OCI-M1 (cell line): ENCODE measurements at places on chromosomes 1 and 21.
A peak's percentile ranks its signal among the peaks of the same experiment; 100 is the strongest.

DNA sequence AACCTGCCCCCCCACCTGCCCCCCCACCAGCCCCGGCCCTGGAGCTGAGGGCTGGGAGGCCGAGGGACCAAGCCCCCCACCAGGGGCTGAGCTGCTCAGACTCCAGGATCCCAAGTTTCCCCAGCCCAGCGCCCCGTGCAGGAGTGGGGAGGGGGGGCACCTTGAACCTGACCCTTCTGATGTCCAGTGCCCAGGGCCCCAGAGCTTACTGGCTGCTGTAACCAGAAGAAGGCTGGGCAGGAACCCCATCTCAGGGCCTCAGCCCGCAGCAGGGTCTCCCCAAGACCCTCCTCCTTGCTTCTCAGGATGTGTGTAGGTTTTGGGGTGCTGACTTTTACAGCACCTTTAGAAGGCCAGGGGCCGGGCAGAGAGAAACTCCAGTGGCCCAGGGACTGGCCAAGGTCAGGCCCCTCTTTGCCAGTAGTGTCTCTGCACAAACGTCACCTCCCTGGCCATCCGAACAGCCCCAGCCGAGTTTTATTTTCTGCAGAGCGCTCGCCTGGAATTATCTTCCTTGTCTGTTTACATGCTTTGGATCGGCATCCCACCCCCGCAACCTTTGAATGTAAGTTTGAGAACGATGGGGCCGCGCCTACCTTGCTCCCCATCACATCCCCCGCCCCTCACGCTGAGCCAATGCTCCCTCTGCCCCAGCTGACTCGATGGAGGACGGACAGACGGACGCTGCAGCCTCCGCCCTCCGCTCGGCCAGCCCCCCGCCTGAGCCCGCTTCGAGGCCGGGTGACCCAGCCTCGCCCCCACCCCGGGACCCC is 70.1 kb upstream of the CASZ1 start:
- DNase-seq = no peak

DNA sequence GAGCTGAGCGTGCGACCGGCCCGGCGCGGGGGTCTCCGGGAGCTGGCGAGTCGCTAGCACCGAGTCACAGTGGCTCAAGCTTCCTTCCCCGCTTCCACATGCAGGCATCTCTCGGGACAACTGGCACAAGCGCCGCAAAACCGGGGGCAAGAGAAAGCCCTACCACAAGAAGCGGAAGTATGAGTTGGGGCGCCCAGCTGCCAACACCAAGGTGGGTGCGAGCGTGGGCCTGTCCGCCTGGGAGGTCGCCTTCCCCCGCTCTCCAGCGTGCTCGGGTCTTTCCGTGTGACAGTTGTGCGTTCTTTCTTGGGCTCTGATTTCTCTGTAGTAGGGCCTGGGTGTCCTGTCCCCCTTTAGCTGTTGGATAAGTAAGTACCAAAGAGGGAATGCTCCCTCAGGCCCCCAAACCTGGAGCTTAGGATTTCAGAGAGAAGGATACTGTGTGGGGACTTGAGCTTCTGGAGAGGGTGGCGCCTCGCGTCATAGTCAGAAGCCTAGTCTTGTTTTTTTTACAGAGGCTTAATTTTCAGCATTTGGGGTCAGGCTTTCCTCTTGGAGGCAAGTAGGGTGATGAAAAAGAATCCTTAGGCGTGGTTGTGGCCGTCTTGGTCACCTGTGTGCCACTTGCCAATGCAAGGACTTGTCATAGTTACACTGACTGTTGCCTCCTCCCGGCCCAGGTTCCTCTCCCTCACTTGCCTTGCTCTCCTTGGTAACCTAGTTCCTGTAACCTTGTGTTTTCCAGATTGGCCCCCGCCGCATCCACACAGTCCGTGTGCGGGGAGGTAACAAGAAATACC is 790 bp downstream of the RPS8 start:
- peak; percentile 43 for DNase-seq

GRCh38 chr1:211376807-211377470 is 50.3 kb downstream of the TRAF5 start:
- no peak for DNase-seq

DNA sequence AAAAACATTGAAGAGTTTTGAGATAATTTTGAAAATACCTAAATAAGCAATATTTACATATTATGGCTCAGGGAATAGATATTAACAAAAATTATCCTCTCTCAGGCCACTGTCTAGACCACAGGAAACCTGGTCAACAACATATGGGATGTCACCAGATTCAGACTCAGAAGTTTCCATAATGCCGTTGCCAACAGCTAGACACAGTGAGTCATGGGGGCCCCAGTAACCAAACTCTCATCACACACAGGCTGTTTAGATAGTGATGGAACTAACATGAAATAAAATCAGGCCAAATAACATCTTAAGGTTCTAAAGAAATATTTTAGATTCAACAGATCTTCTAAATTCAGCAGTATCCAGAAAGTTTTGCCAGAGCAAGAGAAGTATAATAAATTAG is 681.7 kb upstream of the ADAMTS5 start:
- DNase-seq = no peak

- DNase-seq = no peak
Measured at GRCh38 chr1:30864681-30865080, 43.9 kb downstream of the SDC3 start.

DNA sequence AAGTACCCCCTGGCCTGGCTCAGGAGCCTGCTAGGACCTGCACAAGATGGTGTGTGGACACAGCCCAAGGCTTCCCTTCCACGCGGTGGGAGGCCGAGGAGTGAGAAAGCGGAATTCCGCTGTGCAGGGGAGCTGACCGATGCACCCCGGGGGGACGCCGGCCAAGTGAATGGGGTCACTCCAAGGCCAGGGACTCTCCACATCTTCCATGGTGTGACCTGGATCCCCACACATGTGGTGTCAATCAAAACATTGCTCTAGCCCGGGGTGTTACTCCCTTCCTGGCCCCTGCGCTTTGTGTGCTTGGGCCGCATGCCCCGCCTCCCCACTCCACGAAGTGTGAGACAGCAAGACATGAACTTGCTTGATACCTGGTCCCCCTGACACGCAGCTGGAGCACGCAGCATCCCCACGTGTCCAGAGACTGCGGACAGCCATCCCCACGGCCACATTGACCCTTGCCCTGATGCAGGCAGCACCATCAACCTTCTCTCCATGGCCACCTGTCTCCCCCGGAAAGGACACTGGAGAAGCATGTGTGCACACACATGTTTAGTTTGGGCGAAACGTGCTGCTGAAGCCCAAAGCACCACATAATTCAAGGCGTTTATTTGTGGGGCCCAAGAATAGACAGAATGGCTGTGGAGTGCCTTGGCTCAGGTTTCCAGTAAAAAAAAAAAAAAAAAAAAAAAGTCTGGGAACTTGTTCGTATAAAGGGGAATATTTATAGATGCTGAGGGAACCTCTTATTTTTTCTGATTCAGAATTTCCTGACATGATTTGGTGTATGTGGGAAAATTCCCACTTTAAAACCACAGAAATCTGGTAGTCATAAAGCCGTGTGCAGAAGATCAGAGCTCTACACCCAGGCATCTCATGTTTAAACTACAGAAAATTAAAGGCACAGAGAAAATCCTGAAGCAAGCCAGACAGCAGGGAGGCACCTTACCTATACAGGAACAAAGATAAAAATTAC is 171.7 kb downstream of the HUNK start:
- no peak for DNase-seq

DNA sequence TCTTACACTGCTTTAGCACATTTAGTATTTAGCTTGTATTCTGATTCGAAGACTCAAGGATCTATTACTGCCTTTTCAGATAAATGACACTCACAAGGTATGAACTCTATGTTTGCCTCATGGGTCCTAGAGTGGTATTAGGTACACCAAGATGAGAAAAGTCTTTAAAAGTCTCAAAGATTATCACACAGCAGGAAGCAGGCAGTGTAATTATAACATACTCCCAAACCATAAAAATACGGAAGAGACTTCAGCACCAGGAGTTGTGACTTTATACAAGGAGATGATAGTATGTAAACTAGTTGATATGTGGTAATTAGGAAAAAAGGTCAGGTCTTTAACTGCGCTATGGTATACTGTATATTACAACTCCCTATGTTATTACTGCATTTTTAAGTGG is 11.2 kb upstream of the RCSD1 start:
- no peak for DNase-seq

DNA sequence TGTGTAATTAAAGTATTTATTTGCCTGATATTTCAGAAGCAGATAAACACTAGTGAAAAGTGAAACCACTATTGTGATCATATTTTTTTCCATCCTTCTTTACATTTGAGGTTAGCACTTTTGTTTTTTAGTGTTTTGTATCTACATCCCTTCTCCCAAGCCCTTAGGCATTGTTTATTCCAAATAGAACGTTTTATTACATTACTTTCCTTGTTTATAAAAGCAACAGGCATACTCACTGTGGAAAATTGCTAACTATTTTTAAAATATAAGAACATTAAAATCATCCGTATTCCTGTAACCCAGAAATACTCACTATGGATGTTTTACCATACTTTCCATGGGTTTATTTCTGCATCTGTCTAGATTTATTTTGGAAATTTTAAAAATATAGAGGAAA is 103.8 kb downstream of the POFUT2 start:
- DNase-seq = no peak

- DNase-seq = peak; percentile 51
Measured at GRCh38 chr21:32698971-32699693, 28.7 kb downstream of the SYNJ1 start.

DNA sequence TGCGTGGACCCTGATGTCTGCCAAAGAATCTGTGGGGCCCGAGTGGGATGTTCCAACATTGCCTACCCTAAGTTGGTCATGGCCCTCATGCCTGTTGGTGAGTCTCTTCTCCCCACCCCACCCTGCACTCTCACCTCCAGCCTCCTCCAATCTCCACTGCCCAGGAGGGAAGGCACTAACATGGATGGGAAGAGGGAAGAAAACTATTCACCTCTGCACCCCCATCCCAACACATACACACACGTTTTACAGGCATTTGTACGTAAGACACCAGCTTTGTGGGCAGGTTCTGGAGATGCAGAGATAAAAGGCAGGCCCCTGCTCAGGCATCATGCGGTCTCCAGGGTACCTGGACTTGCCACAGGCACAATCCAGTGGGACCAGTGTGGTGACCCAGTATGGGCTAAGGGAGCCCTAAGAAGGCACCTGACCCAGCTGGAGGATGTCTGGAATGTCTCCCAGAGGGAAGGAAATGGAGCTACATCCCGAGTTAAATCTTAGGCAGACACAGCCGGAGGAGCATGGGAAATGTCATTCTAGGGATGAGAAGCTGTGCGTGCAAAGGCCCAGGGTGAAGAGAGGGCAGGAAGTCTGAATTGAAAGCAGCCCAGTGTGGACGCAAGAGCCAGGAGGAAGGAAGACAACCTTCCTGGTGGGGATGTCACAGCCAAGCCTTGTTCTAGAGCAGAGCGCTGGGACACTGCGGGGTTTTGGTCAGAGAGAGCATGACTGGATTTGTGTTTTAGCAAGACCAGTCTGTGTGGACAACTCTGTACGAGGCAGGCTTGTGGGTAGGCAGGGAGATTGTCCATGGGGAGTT is 11.4 kb downstream of the SLC5A9 start:
- DNase-seq = no peak

DNA sequence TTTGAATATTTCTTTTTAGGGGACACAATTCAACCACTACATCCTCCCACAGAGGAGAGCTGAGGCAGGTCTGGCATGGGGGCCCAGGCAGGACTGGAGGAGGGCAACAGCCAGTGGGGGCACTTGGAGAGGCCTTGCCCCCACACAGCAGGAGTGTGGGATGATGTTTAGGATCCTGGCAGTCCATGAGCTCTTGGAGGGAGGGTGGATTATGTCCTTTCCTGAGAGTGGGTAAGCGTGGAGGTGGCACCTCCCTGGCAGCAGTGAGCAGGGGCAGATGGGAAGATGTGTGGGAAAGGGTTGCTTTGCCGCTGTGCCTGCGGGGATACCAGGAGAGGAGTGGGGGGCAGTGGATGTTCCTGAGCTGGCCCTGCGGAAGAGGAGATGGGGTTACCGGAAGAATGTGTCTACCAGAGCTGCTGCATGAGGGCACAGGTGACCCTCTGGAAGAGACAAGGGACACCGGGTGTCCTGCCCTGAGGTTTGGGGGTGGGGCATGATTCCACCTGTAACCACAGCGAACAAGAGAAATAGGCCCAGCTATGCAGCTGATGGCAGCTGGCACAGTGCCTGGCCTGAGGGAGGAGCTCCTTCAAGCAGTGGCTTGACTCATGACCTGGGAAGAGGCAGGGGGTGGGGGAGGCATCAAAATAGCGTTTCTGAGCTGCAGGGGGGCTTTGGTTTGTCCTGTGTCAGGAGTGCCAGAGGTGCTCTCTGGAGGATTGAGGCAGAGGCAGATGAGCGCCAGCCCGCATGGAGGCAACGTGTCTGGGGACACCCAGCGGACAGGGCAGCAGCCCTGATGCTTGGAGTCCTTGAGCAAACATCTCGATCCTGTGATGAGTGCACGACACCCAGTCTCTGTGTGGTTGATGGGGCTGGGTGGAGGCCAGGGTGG is 123.9 kb upstream of the TMPRSS2 start:
- DNase-seq = no peak

DNA sequence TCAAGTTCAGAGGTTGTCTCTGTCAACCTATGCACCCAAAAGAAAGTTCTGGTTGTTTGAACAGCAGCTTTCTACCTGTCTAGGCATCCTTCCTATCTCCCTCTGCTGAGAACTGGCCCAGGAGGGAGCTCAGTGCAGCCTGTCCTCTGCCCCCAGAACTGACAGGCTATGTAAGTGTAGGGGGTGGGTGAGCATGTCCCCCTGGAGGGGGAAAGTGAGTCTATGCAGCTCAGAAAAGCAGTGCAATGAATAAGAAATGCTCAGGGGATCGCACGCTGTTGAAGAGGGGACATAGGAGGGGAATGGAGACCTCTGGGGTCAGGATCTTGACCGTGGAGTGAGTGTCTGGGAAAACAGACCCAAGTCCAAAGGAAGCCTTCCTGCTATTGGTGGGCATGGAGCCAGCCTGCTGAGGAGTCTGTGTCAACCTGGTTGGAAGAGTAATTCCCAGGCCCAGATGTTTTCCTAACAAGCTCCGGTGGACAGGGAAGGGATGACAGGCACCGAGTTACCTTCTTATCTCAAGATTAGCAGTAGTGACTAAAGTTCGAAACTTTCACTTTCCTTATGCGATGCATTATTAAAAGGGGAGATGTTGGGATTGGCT is 26.1 kb upstream of the FHAD1 start:
- DNase-seq = peak; percentile 43

GRCh38 chr1:13828454-13829151 is 128.6 kb downstream of the PRDM2 start:
- peak; percentile 48 for DNase-seq

DNA sequence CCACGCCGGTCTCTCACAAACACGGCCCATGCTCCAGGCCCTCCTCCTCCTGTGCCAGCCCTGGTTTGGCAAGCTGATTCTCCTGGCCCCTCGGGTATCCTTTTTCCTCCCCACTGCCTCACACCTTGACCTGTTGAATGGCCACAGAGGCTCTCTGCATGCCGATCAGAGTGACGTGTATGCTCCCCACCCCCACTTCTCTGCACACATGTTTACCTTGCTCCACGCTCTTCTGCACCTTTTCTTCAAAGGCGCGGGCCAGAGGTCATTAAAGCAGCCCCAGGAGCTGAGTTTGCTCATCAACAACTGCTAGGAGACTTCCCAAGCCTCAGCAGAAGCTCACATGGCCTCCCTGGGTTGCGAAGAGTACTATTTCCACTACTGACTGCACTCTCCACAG is 139.3 kb upstream of the EDN2 start:
- DNase-seq = no peak

GRCh38 chr1:165539306-165539705 is 4.5 kb upstream of the LRRC52 start:
- DNase-seq = no peak
